LoVo (cell line): ENCODE measurements at places on chromosomes 7 and 10.
A peak's percentile ranks its signal among the peaks of the same experiment; 100 is the strongest.

- DNase-seq = peak; percentile 30
These were observed 825 bp downstream of the MRPL32 start for GRCh38 chr7:42932811-42933591.

GRCh38 chr10:49556723-49557122, 17.8 kb upstream of the ERCC6 start:
- no peak for DNase-seq

DNA sequence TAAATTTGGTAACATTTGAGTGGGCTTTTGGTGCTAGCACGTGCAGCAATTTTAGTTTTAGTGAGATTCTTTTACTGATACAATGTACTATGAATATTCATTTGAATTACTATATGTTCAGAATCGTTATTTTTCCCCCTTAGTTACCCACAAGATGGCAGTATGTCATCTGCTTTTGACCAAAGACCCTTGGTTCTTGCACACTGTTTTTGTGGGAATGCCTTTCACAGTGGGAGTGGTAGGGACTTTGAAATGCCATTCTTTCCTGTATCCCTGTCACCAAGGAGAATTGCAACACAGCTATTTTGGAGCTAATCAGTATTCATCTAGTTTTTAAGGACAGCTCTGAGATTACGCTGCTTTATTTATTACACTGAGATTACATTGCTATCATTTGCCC, 40.6 kb downstream of the SEC23IP start:
- DNase-seq = no peak

- DNase-seq = no peak
These were observed 28.9 kb downstream of the MAT1A start for GRCh38 chr10:80260295-80261243.

- no peak for DNase-seq
These were observed 6.9 kb upstream of the TNRC18 start for GRCh38 chr7:5430612-5430947.
